Right lung (tissue), 10 donors: ENCODE measurements at places on chromosomes 16 and 17.
A peak's percentile ranks its signal among the peaks of the same experiment; 100 is the strongest.

GRCh38 chr17:48835971-48836370 is 5.1 kb downstream of the CALCOCO2 start:
- no peak for DNase-seq

- no peak for DNase-seq
Observed at GRCh38 chr17:38656959-38657823, 17.6 kb downstream of the EPOP start.

- DNase-seq = peak; percentile 23
Observed at GRCh38 chr16:28974007-28974436, 556 bp upstream of the SPNS1 start.

- DNase-seq = no peak
Observed at GRCh38 chr17:28324267-28324745, 5.3 kb downstream of the TMEM97 start.

GRCh38 chr17:32471652-32472051 is 15.1 kb upstream of the CDK5R1 start:
- no peak for DNase-seq

- DNase-seq = no peak
Observed at GRCh38 chr16:3095869-3096268, 3.2 kb downstream of the ZSCAN10 start.

- no peak for DNase-seq
Observed at GRCh38 chr17:27993723-27994310, 48.7 kb upstream of the NLK start.

GRCh38 chr16:87060034-87060986 is 256.9 kb downstream of the C16orf95 start:
- no peak for DNase-seq

GRCh38 chr16:80058214-80058613 is 457.7 kb upstream of the MAF start:
- DNase-seq = peak; percentile 88

GRCh38 chr17:35774499-35774898 is 13.8 kb downstream of the C17orf50 start:
- peak; percentile 48 for DNase-seq

DNA sequence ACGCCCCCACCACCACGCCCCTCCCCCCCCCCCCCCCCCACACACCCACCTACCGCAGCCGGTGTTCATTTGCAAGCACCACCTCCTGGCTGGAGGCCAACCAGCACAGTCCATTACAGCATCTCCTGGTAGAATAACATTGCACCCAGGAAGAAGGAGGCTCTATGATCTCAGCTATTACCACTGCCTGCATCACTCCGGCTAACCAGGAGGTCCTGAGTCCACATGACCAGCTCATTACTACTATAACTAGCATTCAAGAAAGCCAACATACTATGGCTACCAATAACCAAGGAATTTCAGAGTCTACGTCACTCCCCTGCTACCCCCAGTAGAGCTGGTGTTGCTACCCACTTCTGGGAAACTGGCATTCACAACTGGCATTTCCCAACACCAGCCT is 81.1 kb upstream of the ALOX12 start:
- no peak for DNase-seq

GRCh38 chr16:77324729-77325128 is 110.1 kb downstream of the ADAMTS18 start:
- no peak for DNase-seq

GRCh38 chr16:4675864-4676786 is 17.2 kb upstream of the NUDT16L1 start:
- DNase-seq = no peak

- no peak for DNase-seq
Observed at GRCh38 chr17:81167194-81167524, 1.1 kb upstream of the AATK start.

GRCh38 chr16:89103781-89104180 is 10.1 kb downstream of the ACSF3 start:
- no peak for DNase-seq

GRCh38 chr17:8923762-8924161 is 41.7 kb downstream of the PIK3R5 start:
- no peak for DNase-seq

DNA sequence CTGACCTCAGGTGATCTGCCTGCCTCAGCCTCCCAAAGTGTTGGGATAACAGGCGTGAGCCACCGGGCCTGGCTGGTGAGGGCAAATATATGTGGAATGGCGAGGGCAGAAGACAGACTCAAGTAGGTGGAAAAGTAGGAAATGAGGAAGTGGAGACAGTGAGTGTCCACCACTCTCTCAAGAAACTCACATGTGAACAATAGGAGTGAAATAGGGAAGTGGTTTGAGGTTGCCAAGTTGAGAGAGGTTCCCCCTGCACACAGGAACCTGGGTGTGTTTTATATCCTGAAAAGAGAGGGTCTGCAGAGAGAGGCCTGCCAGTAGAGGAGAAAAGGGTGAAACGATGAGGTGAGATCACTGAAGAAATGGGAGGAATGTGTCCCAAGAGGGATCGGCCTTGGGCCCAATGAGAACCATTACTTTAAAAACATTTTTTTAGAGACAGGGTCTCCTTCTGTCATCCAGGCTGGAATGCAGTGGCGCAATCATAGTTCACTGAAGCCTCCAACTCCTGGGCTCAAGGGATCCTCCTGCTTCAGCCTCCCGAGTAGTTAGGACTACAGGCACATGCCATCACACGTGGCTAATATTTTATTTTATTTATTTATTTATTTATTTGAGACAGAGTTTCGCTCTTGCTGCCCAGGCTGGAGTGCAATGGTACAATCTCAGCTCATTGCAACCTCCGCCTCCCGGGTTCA is 17.1 kb upstream of the CORO1A start:
- DNase-seq = no peak

DNA sequence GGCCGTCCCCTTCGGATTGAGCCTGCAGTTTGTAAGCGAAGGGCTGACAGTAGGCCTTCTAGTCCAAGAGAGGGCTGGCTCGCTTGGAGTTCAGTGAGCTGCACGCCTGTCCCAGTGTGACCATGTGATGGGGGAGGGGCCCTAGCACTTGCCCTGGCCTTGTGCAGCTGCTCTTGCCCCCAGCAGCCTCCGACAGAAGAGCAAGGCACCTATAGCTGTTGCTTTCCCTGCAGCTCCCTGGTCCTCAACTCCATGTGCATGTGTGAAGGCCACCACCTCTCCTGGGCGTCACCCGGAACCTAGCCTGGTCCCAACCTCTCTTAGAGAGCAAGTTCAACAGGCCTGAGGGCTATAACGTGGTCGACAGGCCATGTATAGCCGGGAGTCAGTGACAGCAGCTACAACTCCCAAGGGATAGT is 5.6 kb downstream of the SPHK1 start:
- DNase-seq = no peak

DNA sequence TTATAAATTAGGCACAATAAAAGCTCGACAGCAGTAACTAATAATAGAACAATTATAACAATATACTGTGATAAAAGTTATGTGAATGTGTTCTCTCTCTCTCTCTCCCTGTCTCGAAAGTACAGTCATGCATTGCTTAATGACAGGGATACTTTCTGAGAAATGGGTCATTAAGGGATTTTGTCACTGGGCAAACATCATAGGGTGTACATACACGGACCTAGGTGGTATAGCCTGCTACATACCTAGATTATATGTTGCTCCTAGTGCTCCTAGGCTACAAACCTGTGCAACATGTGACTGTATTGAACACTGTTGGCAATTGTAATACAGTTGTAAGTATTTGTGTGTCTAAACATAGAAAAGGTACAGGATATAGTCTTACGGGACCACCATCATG is 6.9 kb downstream of the ZNRF1 start:
- DNase-seq = no peak

GRCh38 chr16:1534021-1535020 is 855 bp downstream of the TMEM204 start:
- no peak for DNase-seq

DNA sequence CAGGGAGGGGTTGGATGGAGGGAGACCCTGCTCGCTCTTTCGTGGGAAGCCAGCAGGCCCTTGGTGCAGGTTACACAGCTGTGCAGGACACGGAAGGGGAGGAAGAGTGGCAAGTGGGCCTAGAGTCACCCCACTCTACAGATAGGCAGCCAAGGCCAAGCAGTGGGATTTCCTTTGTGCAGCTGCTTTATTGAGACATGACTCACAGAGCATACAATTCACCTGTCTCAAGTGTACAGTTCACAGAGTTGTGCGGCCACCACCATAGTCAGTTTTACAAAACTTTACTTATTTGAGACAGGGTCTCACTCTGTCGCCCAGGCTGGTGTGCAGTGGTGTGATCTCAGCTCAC is 91.2 kb upstream of the CIBAR2 start:
- no peak for DNase-seq

GRCh38 chr16:813204-813915 is 12.8 kb upstream of the GNG13 start:
- no peak for DNase-seq

- no peak for DNase-seq
Observed at GRCh38 chr17:19945009-19945626, 32.5 kb downstream of the AKAP10 start.

- DNase-seq = peak; percentile 5
Observed at GRCh38 chr17:30824002-30824355, 513 bp downstream of the CRLF3 start.

DNA sequence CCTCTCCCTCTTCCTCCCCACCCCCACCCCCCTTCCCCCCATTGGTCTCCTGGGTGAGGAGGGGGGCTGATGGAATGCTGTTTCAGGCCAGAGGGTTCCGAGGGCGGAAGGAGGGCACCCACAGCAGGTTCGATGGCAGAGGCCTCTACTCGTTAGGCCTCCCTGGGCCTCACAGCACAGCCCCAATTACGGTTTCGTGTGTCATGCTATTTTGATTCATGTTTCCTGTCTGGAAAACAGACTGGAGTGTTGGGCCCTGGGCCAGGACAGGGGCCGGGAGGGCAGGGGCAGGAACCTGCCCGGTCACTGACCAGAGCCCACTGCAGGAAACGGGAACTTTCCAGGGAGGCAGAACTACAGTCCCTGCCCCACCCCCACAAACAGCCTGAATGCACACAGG is 138.2 kb downstream of the C16orf95 start:
- DNase-seq = no peak

DNA sequence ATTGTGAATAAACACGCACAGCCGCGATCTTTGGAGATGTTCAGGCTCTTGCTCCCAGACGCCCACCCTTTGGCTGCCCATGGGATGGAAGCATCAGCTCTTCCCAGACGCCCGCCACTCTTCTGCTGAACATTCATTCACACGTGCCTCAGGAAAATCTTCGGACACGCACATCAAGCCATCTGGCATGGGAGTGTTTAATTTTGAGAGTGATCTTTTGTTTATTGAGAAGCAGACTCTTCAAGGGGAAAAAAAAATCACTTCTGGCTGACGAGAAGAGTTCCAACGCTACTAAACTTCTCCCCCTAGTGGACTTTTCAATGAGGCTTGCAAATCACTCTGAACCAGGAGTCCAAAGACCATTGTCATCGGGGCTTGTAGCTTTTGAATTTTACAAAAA is 62.0 kb upstream of the NUDT7 start:
- no peak for DNase-seq

DNA sequence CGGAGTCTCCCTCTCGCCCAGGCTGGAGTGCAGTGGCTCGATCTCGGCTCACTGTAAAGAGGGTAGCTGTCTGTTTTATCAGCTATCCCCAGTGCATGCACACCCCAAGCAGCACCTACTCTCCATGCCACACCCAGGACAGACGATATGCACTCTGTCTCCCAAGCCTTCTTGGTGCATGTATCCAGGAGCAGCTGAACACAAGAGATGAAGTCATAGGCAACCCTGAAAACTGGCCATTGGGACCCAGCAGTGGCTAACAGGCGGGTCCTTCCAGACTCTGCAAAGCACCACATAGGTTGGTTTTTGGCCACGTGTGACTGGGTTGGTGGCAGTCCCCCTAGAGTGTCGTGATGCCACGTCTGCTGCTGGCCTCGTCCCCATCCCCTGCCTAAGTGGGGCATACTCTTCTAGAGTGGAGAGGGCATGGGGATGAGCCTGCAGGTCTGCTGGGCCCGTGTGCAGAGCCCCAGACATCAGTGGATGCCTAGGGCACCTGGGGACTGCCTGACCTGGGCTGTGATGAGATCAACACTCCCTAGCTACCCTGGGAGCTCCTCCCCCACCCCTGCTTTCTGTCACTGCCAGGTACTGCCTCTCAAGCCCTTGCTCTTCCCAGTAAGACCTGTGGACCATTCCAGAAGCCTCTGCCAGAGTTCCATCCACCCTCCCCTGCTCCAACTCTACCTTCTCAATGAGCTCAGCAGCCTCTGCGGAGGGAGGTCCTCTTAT is 9.3 kb downstream of the PDE6G start:
- DNase-seq = no peak

- DNase-seq = no peak
Observed at GRCh38 chr16:89142474-89143195, 28.9 kb upstream of the CDH15 start.

DNA sequence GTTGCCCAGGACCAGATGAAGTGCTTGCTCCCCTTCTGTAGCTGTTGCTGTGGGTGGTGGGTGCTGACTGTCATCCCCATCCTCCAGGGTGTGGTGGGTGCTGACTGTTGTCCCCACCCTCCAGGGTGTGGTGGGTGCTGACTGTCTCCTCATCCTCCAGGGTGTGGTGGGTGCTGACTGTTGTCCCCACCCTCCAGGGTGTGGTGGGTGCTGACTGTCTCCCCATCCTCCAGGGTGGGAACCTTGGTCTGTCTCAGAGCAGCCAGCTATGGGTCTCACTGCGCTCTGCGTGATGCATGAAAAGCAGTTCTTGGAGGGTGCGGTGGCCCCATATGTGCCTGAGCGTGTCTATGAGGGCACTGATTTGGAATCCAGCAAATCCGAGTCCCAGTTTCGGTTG is 163.8 kb downstream of the RPTOR start:
- DNase-seq = no peak

- no peak for DNase-seq
Observed at GRCh38 chr17:38910325-38910724, 15.1 kb upstream of the LASP1NB start.

DNA sequence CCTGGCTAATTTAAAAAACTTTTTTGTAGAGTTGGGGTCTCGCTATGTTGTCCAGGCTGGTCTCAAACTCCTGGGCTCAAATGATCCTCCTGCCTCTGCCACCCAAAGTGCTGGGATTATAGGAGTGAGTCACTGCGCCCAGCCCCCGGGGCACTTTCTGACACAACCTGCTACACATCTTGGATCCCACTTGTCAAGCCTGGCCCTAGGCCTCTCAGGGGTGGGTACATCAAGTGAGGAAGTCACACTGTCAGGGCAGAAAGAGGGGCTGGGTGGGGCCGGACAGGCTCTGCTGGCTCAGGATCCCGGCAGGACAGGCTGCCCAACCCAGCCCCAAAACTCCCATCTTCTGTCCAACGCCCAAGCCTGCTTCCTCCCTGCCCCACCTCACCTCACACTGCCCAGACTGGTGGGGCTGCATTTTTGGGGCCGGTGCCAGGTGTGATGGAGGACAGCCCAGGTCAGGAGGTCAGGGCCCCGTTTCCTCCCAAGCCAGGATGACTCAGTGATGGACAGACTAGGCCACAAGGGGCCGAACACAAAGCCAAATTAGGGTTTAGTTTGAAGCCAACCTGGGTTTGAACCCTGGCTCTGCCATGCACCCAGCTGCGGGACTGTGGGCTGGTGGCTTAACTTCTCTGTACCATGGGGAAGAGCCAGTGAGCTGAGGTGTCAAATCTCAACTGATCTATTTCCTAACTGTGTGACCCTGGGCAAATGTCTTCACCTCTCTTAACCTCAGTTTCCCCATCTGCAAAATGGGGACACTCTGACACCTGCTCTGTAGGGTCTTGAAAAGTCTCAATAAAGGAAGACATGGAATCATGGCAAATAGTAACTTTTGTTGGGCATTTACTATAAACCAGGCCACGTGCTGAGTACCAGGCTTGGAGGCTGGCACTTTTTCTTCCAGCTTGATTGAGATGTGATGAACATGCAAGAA is 8.9 kb upstream of the PPL start:
- no peak for DNase-seq

- DNase-seq = no peak
Observed at GRCh38 chr16:30924913-30925631, 1.7 kb downstream of the FBXL19 start.

- no peak for DNase-seq
Observed at GRCh38 chr16:12311309-12311708, 334.8 kb downstream of the SNX29 start.
